Astrocyte (in vitro differentiated cells and primary cell): ENCODE measurements at places on chromosomes 16 and 17. TPM values are rescaled to one million over a fixed set of nuclear protein-coding genes. Genes with fewer than 3 reads are reported as not detected.

The RAMP2 gene
- total RNA-seq = 6.1 and 6.8 TPM in 2 replicates

The TP53TG3D gene
- not detected in 2 replicates for total RNA-seq

The DHRS7C gene
- not detected in 2 replicates for total RNA-seq

The ATP2A1 gene
- 1.0 and 2.0 TPM in 2 replicates for total RNA-seq

GRCh38 chr16:48434653-48435317, 49.6 kb upstream of the SIAH1 start:
- no peak for DNase-seq

DNA sequence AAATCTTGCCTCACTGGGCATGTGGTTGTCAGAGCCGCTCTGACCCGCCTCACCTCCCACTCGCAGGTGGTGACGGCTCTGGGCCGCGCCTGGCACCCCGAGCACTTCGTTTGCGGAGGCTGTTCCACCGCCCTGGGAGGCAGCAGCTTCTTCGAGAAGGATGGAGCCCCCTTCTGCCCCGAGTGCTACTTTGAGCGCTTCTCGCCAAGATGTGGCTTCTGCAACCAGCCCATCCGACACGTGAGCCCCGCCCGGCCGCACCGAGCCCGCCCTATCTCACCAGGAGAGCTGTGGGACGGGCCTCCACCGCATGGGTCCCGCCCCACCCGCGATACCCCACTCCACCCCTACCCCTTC, 4.0 kb downstream of the TGFB1I1 start:
- no peak for DNase-seq

DNA sequence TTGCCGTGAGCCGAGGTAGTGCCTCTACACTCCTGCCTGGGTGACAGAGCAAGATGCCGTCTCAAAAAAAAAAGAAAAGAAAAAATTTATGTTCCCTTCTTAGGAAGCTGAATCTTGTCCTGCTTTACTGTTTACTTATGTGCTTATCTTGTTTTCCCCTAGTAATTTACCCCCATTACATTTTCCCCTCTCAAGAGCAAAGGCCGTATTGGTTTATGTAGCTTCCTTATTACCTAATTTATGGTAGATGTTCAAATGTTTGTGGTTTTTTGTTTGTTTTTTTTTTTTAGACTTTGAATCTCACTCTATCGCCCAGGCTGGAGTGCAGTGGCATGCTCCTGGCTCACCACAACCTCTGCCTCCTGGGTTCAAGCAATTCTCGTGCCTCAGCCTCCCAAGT, 10.3 kb upstream of the SLC52A1 start:
- no peak for DNase-seq

GRCh38 chr17:13865650-13866049, 203.7 kb upstream of the COX10 start:
- no peak for DNase-seq

DNA sequence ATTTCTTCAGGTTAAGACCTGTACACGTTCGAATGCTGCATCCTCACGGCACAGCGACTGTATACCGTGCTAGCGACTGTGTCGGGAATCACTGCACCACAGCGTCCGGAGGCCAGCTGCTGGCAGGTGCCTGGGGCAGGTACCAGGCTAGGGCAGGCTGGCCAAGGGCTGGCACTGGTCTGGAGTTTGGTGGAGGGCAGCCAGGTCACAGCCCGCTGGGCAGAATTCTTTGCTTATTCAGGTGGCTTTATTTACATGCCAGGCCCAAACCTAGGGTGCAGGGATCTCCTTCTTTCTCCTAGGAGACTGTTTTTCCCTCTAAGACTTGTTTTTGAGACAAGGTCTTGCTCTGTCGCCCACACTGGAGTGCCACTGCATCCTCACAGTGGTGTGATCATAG, 37.9 kb downstream of the COTL1 start:
- no peak for DNase-seq

- peak; percentile 26 for DNase-seq
Observed at GRCh38 chr16:75282466-75283281, 31.2 kb upstream of the BCAR1 start.

DNA sequence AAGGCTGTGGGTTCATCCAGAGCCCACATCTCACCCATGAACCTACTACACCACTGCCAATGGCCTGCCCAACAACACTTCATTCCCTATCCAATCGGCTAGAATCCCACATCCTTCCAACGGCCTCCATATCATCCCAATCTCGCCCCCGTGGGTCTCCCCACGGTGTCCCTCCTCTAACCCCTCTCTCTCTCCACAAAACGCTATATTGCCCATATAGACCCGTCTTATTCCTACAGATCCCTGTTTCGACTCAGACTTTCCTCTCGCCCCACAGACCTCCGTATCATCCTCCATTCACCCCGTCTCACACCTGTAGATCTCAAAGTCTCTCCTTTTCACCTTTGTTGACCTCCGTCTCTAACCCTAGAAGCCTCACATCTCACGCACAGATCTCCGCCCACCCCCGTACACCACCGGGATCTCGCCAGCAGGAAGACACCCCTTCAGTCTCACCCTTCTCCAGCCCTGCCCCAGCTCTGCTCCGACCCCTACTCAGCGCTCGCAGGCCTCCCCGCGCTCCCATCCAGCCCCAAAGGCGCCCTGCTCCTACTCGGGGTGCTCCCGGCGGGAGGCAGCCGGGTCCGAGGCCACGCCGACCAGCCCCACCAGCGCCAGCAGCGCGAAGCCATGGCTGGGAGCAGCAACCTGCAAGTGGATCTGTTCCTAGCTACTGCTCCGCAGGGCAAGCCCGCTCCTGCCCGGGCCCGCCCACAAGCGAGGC, at the start of gene FDXR:
Gene FDXR, minus strand, starts transcription at position 682 of the 724 bp plus-strand sequence. Its CDS starts 50 bp downstream, at position 632.
- DNase-seq = no peak

- DNase-seq = no peak
Observed at GRCh38 chr16:87836844-87837581, 32.3 kb downstream of the SLC7A5 start.

DNA sequence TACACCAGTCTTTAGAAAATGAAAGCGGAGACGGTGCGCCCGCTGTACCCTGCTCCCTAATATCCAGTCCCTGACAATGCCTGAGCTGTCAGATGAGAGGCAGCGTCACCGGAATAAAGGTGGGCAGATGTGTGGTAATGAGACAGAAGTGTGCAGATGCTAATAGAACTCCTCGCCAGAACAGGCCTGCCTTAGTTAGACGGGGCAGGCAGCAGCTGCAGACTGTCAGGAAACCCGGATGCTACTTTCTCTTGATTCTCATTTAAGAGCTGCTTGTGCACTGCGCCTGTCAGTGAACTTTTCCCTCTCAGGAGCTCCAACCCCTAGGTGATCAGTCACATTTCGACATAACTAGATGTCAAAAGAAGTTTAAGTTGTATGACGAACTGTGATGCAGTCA, 221.8 kb upstream of the IRX3 start:
- no peak for DNase-seq

DNA sequence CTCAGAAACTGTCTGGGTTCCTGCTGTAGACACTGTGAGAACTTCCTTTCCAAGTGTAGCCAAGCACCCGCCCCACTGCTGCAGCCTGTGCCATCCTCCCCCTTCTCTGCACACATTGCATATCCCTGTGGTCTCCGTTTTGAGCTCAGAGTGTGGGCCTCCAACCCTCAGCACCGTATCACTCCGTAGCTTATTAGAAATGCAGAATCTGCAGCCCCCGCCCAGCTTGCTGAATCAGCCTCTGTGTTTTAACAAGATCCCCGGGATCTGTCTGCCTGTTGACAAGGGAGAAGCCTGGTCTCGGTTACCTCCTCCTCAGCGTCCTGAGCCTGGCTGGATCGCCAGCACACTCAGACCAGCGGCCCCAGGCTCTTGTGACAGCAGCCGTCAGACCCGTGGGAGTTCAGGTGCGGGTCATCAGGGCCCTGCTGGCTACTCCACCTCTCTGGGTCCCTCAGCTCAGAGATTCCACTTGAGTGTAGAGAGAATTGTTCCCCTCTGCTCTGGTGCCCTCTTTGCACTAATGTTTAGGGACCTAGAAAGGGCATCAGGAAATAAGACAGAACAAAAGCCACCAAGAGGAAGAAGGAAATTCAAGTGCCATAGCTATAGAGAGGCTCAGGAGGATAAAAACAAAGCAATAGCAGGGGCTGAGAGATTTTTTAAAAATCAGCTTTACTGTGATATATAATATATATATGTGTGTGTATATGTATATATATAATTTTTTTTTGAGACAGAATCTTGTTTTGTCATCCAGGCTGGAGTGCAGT, 92.3 kb downstream of the PITPNC1 start:
- DNase-seq = peak; percentile 59

- no peak for DNase-seq
Observed at GRCh38 chr16:82063456-82064082, 28.5 kb downstream of the HSD17B2 start.

- no peak for DNase-seq
Observed at GRCh38 chr17:38419508-38419981, 8.7 kb upstream of the ARHGAP23 start.
